ENCODE measurements at places on chromosomes 12 and 14.

GRCh38 chr12:19912991-19913390 is 455.3 kb upstream of the PDE3A start:
- DNase-seq = no peak

- DNase-seq = no peak
Measured at GRCh38 chr14:100618318-100618693, 31.1 kb upstream of the BEGAIN start.

GRCh38 chr12:5060958-5061357 is 17.3 kb downstream of the KCNA5 start:
- DNase-seq = no peak

GRCh38 chr14:105398726-105399465 is 558 bp downstream of the TEX22 start:
- DNase-seq = no peak

GRCh38 chr12:112163056-112163455 is 37.7 kb downstream of the TRAFD1 start:
- no peak for DNase-seq

All from BJ (cell line).